ENCODE measurements at places on chromosomes 6 and 20.

- DNase-seq, result no peak
Observed at GRCh38 chr6:108117427-108118358, 43.2 kb upstream of the OSTM1 start.

DNA sequence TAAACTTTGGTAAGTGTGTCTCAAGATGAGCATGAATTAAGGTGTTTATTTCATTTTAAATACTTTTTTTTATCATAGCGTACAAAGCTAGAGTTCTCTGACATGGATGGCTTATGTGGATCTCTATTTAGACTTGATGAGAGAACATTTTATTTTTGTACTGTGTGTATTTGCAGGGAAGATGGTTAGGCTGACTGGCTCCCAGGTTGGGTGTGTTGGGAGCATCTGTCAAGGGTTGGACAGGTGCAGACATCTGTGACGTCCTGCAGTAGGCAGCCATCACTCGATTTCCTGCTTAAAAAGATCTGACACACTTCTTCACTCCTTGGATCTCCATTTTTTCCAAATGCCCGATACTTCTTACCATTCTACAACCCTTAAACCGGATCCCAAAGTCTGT, 221.9 kb upstream of the QKI start:
- no peak for DNase-seq

DNA sequence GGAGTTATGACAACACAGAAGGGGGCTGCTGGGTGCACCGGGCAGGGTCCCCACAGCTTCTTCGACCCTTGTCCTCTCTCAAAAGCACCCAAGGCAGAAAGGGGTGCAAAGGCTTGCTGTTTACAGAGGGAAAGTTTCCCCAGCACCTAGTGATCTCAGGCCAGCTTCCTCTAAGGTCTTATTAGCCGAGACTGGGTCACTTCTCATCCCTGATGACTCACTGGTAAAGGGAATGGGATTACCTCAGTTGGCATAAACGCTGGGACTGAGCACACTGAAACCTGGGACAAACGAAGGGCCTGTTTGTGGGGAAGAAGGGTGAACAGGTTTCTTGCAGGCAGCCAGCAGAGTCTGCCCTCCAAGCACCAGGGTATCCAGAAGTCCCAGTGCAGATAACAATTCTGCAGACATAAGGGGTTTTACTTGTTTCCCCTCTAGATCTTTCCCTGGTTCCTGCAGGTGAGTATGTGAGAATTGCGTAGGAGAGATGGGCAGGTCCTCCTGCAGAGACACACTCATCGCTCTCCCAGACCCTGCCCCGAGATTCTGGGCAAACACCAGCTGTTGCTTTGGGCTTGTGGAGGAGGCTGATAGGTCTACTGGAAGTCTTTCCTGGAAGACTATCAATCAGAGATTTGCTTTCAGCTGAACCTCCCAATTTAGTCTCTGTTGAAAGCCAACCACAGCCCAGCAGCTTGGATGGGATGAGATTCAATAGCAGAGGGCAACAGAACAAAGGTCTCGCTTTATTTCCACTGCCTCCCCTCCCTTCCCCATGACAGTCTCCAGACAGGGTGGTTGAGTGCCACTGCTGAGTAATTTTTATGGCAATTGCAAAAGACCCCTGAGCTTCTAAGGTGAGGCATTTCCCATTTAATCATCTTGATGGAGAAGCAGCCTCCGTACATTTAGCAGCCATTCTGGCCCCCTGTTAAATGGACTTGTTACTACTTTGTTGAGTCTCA, 25.7 kb downstream of the KCNG1 start:
- DNase-seq, result no peak

GRCh38 chr6:29941916-29942274, 437 bp upstream of the HLA-A start:
- DNase-seq, result no peak

DNA sequence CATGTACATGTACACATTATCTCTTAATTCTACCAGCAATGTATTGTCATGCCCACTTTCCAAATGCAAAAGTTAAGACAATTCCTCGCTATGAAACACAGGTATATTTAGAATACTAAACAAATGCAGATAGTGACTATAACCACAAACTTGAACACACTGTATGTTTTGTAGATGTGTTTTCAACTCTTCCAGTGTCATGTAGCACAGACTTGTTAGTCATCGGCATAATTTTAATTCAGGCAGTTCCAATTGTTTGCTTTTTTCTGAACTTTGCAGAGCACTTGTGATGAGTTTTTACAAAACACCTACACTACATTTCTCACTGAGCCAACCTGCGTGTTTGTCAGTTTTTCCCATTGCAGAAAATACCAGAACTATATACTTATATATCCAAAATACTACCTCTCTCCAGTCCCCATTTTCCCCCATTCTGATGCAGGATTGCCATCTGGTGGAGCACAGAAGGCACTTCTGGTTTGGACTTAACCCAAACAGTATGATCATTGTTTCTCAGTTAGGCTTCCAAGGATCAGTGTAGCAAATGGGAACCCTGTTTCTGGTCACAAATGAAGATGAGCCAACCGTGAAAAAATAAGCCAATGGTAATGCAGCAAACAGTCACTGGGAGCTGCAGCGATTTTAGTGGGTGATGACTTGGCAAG, 143.4 kb downstream of the ADGRB3 start:
- DNase-seq, result no peak

DNA sequence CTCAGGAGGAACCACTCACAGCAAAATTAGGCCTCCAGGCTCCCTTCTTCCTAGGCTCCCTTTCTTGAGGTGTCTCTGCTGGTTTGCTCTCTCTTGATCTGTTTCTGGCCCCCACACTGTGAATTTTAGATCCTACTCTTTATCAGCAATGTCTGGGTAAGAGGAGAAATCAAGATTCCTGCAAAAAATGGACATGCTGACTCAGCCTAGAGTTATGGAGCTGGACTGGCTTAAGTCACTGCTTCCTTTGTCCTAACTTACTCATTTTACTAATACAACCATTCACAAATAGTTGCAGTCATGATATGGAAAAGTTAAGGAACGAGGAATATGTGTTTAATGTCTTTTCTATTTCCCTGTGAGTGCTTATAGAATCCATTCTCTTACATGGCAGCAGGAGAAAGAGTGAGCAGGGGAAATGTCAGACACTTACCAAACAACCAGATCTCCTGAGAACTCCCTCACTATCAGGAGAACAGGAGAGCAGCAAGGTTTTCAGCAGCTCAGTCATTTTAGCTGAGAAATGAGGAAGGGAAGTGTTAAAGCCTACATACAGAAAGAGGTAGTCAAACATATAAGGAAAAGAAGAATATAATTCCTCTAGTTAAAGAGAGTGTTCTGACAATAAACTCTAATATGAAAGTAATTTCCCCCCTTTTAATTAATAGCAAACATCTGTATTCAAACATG, 160.8 kb downstream of the PDE7B start:
- no peak for DNase-seq

GRCh38 chr20:3923818-3924217, 34.6 kb downstream of the PANK2 start:
- no peak for DNase-seq

GRCh38 chr6:169415179-169415578, 161.5 kb upstream of the THBS2 start:
- no peak for DNase-seq

DNA sequence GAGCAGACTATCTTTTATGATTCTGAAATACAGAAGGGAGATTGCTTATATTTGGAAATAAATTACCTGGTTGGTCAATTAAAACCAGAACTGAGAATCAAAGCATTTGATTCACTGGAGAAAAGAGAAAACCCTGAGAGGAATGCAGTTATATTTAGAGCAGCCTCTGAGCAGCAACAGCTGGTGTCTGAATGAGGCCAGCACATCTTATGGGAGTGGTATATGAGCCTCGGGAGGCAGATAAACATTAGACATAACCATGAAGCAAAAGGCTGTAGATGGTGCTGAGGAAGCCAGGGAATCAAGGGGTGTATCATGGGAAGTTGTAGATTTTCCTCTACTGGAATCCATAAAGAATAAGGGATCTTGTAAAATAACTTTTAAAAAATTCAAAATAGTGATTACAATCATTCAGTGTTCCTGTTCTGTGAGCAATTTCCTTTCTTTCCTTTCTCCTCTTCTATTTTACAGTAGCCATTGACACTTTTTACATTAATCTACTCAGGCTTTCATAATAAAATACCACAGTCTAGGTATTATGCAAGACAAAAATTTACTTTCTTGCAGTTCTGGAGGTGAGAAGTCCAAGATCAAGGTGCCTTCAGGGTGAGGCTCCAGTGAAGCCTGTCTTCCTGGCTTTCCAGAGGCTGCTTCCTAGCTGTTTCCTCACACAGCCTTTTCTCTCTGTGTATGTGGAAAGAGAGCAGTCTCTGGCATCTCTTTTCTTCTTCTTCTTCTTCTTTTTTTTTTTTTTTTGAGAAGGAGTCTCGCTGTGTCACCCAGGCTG, 32.8 kb upstream of the ENPP5 start:
- no peak for DNase-seq

DNA sequence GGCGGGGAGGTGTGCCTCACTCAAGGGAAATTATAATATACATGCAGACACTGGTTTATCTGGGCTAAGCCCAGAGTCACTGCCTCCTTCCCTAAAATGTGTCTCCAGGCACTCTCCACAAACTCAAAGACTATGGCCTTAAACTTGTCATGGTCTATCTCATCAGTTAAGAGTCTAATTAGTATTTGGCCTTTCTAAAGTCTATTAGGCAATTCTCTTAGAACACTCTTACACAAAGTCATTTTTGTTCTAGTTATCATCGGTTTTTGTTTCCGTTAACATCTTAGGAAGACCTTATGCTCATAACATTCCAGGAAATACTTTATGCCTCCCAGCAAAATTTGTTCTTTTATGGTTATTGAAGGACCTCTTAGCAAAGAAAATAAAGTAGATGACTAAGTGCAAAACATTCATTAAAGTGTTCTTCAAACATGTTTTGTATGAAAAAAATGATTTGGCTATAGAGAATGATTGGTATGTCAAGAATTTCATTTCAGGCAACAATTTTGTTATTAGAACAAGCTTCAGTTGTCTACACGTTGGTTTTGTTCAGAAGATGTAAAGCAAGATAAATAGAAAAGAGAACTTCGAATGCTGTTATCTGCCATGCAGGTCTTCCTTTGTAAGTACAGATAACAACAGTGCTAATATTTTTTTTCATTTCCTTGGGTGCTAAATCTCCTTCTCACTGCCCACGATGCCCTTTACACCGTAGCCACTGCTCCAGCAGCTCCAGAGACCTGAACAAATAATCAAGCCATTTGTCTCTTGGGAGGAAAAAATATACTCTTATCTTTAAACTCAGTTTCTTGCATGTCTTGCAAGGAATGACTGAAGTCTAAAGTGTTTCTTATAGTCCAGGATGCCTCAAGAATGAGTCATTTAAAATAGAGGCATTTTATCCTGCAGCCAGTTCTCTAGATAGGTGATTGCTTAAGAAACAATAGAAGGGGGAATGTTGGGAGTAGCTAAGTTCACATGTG, 170.4 kb downstream of the HTR1B start:
- no peak for DNase-seq

- no peak for DNase-seq
Observed at GRCh38 chr6:131954775-131955107, 3.6 kb upstream of the CCN2 start.

- no peak for DNase-seq
Observed at GRCh38 chr6:155399062-155399744, 56.4 kb downstream of the NOX3 start.

- no peak for DNase-seq
Observed at GRCh38 chr20:47682028-47682783, 103.1 kb downstream of the SULF2 start.

- DNase-seq, result no peak
Observed at GRCh38 chr6:108847738-108848115, 495 bp upstream of the ARMC2 start.

- DNase-seq, result no peak
Observed at GRCh38 chr20:1402149-1402548, 9.3 kb upstream of the FKBP1A start.

DNA sequence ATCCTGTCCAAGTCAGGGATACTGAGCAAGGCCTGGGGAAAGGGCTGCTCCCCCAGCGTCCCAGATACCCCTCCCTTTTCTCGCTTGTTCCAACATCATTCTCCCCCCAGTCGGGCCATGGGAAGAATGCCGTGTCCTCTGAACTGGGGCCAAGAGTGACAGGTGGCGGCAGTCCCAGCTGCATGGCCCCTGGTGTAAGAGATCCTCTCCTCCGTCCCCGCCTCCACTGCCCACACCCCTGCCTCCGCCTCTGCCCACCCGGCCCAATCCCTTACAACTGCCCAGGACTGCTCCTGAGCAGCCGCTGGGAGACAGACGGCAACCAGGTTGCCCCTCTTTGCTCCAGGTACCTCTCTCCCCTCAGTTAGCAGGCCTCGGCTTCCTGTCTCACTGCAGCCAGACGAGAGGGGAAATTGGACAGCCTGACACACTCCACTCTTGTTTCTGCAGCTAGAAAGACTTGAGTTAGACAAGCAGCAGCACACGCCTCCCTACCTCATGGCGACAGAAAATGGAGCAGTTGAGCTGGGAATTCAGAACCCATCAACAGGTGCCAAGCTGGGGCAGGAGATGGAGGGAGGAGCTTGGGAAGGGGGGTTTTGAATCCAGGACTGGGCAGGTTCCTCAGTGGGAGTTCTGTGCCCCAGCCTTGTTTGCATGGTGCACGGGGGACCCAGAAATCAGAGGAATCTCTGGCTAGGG, at the start of gene MYLK2:
Gene MYLK2 (plus strand): TSS at position 274 of the 702 bp plus-strand sequence. CDS start 225 bp downstream, at position 499.
- no peak for DNase-seq

DNA sequence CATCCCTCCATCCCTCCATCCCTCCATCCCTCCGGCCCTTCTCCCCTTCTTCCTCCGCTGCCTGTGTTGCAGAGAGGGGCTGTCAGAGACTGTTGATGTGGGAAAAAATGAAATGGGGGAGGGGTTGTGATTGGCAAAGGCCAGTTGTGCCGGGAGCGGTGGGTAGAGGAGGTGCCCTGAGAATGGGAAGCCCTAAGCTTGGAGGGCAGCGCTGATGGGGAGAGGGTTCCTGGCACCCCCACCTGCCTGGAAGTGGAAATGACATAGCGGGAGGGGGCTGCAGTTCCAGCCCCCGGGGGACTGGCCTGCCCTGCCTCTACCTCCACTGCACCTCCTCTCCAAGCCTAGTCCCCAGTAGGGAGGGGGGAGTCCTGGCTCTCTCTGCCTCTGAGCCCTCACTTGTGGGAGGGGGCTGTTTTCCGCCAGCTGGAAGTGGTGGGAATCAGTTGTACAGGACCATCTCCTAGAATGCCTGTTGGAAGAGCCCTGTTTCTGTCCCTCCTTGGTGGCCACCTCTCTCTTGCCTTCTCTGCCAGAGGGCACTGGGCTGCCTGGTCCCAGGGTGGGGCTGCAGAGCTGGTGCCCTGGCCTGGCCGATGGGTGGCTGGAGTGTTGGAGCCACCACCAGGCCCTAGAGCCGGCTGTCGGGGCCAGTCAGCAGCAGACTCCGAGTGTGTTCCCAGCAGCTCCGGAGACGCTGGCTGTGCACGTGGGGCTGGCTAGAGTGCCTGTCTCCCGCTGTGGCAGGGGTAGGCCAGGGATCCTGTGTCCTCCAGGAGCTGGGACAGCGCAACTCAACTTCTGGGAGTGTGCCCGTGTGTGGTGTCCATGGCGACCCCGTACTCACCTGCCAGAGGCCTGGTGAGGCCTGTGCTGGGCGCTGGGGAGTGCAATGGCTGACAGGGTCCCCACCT, 1.5 kb downstream of the DLGAP4 start:
- DNase-seq, result no peak

DNA sequence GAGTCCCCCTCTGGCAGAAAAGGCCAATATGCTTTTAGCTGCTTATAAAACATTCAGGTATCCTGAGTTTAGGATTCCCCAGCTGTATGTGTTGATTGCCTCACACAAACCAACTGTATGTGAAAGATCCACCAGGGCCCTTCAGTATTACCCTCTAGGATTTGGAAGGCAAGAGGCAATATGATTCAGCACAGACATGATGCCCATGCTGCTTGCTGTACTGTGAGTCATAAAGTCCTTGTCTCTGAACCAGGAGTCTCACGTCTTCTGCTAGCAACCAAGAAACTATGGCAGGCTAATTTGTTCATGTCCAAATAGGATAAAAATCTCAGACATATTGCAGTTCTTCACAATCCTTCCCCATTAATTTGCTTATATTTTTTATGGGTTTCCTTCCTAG, 789.2 kb upstream of the SLC35B3 start:
- DNase-seq, result no peak
